ENCODE measurements at places on chromosomes 1 and 21. TPM values are rescaled to one million over a fixed set of nuclear protein-coding genes. Genes with fewer than 3 reads are reported as not detected.
A peak's percentile ranks its signal among the peaks of the same experiment; 100 is the strongest.

DNA sequence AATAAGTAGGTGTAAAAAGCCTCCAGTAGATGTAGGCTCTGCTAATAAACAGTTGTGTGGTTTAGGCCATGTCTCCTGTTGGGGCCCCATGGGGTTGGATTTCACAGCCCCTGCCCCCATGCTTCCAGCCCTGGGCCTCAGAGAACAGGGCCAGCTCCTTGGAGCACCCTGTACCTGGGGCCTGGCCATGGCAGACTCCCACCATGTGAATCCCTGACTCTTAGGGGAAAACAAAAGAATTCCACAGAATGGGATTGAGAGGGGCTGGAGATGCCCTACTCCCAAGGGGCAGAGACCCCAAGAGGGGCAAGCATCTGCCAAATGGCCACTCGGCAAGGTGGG is 11.5 kb downstream of the LRP8 start:
- DNase-seq: no peak

DNA sequence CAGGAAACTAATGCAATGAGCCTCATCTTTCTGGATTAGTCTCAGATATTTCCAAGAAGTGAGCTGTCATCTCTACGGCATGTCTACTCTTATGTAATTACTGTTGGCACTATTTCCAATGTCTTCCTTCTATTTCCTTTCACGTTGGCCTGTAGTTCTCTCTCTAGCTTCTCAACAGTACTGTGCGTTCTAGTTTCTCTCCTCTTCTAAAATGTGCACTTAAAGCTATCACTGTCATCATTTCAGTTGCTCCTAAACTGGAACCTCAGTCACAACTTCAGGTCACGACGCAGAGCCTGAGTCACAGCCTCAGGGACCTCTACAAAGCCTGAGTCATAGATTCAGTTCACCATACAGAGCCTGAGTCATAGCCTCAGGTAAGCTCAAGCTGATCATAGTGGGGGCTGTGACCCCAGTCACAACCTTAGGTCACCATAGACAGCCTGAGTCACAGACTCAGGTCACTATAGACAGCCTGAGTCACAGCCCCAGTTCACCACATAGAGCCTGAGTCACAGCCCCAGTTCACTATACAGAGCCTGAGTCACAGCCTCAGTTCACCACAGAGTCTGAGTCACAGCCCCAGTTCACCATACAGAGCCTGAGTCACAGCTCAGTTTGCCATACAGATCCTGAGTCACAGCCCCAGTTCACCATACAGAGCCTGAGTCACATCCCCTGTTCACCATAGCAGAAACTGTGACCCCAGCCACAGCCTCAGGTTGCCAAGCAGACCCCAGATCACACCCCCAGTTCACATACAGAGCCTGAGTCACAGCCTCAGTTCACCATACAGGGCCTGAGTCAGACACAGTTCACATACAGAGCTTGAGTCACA is 13.0 kb downstream of the WNT9A start:
- DNase-seq: peak; percentile 86

DNA sequence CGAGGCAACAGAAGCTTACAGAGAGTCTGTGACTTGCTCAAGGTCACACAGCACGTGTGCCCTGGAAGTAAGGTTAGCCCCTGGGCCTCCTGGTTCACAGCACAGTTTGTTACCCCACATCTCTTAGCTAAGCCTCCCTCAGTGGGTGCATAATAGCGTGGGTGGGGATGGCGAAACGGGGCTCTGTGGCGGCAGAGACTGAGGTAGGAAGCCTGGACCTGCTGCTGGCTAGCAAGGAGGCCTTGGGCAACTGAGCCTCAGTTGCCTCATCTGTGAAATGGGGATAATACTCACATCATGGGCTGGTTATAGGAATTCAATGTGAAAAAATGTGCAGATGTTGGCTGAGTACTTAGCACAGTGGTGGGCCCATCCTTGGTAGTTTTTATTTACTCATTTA is 596 bp downstream of the PADI4 start:
- DNase-seq: no peak

DNA sequence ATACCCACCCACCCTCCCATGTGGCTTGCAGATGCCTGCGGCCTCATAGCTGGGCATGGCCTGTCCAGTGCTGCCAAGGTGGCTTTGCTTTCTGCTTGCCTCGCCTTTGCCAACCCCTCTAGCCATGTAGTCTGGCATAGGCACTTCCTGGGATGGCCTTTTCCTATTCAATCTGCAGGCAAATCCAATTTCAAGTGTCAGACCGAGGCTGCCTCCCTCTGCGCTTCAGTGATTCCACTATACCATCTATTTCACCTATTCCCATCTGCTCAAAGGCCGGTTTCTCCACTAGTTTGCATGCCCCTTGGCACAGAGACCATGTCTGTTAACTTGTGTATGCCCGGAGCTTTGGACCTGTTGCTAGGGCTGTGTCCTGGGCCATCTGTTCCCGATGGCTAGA is 3.8 kb upstream of the ZBTB21 start:
- no peak for DNase-seq

- no peak for DNase-seq
These were observed 5.2 kb downstream of the MFAP2 start for GRCh38 chr1:16975211-16975610.

- DNase-seq: no peak
These were observed 94.6 kb upstream of the ARHGEF16 start for GRCh38 chr1:3359756-3360440.

- DNase-seq: peak; percentile 19
These were observed 163.3 kb downstream of the NRIP1 start for GRCh38 chr21:14901482-14901958.

DNA sequence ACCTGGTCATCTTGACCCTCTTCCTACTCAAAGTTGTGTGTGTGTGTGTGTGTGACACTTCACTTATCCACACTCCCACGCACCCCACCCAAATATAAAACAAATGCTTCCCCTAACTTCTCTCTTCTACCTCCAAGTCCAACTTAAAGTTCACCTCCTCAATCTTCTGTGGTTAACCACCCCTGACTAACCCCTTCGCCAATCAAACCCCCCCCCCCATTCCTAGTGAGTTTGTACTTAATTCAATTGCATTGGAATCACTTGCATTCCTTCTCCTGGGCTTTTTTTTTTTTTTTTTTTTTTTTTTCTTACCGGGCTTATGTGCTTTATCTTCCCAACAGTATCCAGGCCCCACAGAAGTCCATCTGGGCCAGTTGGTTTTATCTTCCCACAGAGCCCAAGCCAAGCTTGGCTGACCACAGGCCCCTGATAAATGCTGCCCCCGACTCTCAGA is 78.4 kb downstream of the CD58 start:
- DNase-seq: peak; percentile 95

DNA sequence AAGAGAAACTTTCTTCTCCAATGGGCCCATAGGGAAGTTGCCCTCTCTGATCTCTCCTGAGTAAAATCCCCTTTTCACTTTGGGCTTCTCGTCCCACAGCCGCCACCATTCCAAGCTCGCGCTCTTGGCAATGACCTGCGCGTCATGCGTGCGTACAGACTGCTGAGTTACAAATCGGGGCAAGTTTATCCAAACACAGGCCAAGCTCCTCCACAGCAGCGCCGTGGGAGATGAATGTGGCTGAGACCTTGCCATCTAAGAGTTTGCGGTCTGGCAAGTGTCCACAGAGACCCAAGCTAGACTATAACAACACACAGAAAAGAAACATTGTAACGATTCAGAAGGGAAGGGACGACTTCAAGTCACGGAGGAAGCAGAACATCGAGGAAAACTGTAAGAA is 116.3 kb upstream of the SOD1 start:
- DNase-seq: peak; percentile 94

DNA sequence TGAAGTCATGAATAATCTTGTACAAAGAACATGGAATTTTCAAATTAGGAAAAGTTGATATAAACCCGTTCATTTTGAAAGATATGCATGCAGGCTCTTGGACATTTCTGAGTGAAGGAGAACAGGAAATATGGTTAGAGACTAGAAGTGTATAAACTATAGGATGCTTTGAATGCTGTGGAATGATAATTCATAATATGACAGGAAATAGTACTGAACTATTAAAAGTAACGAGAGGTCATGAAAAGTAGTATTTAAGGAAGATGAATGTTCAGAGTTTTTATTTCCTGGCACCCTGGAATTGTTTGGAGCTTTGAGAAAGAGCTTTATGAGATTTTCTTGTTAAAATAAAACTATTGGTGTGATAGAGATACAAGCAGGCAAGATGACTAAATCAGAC is 18.7 kb upstream of the CRB1 start:
- DNase-seq: no peak

DNA sequence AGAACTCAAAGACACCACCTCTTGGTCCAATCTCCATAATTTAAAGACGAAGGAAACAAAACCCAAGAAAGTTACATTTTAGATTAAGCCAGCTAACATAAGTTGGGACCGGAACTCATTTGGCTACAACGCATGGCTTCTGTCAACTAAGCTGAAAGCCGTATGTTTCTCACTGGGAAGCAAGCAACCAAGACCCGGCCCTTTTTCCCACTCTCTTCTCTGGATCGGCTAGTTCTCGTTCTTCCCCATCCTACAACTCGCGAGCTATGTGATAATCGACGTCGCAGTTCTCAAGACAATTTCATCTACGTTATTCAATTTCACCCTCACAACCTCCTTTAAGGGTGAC is 601 bp downstream of the CCT8 start:
- peak; percentile 46 for DNase-seq

DNA sequence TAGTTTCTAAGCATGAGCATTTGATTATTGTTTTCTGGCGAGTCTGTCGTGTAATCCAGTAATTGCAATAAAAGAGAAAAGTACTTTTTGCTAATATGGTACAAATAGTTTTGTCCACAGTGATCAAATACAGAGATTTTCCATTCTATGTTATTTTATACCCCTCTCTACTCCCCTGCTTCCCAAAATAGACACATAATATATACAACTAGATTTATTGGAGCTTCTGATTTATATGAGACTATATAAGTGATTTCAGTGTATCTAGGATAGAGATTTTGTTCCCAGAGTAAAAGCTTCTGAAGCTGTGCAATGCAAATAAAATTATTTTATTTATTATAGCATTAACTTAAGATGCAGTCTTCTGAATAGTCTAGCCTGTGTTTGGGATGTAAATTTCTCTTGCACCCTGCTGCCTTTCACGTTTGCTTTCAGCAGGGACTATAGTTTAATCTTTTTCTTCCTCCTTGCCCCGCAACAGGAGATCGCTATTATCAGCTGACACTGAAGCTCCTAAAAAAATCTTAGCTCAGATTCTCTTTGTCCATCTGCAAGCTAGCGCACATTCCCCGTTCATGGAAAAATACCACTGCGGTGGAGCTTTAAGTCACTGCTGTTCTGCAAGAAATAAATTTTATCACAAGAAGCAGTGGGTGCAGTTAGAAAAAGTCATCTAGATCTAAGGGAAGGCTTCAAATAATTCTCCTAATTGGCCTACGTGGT is 273.3 kb downstream of the DISC1 start:
- DNase-seq: no peak

DNA sequence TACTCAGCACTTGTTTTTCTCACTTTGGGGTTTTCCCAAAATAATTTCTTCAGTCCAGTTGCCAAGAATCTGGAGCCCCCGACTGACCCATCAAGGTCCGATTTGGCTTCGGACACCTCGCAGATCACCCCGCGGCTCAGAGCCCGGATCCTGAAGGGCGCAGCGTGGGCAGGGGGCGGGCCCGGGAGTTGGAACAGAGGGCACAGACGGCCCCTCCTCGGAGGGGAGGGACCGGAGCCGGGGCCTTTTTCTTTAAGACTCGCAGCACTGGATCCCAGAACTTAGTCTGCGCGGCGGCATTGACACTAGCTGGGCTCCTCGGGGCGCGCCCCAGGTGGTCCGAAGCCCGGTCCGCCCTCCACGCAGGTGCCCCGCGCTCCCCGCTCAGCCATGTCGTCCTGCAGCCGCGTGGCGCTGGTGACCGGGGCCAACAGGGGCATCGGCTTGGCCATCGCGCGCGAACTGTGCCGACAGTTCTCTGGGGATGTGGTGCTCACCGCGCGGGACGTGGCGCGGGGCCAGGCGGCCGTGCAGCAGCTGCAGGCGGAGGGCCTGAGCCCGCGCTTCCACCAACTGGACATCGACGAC is at the start of gene CBR3:
Gene CBR3 (plus strand): TSS at position 277 of the 588 bp plus-strand sequence. CDS start 114 bp downstream, at position 391.
- peak; percentile 74 for DNase-seq

GRCh38 chr1:168845140-168845539 is 116.1 kb upstream of the DPT start:
- no peak for DNase-seq

The KPRP gene
- not detected for total RNA-seq

The GLIS1 gene
- not detected for total RNA-seq

The WASF2 gene
- 16.7 TPM for total RNA-seq

The PEAR1 gene
- 2.6 TPM for total RNA-seq

The TENT5C gene
- total RNA-seq: 6.2 TPM

The SMPDL3B gene
- 0.26 TPM for total RNA-seq

The KLHDC9 gene
- total RNA-seq: 3.0 TPM
